ENCODE measurements at places on chromosomes 16 and 17.

DNA sequence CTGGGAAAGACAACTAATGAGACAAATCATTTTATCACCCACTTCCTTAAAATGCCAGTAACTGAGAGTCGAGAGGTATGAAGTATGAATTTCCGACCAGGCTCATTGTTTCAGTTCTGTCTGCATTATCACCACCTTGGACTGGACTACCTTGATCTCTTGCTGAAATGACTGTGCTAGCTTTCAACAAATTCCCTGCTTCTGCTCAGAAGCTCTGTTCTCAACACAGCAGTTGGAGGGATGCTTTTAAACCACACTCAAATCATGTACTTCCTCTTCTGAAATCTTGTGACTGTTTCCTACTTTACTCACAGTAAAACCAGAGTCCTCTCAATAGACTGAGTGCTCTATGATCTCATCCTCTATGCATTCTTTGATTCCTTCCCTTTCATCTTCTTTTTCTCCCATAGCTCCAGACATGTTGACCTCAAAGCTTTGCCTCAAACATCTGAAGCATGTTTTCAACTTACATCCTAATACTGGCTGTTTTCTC is 195.8 kb downstream of the KCNJ2 start:
- no peak for DNase-seq

DNA sequence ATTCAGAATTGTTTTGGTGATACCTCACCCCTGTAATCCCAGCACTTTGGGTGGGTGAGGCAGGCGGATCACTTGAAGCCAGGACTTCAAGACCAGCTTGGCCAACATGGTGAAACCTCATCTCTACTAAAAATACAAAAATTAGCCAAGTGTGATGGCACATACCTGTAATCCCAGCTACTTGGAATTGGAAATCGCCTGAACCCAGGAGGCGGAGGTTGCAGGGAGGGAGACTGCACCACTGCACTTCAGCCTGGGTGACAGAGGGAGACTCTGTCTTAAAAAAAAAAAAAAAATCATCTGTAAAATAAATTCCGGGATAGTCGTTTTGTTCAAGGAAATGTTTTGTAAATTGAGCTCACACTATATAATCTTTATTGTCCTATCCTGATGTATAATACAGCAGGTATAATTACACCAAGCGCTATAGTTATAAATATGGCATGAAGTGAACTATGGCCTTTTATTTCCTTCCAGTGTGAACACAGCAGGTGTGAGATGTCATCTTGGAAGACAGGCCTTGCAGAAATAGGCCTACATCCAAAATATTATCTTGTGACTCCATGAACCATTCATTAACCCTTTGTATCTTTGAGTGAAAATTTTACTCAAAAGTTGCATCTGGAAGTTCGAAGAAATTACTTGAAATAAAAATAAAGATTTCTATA is 25.4 kb downstream of the PLA2G10 start:
- DNase-seq = no peak

GRCh38 chr16:10664720-10665126 is 30.0 kb downstream of the TEKT5 start:
- DNase-seq = no peak

DNA sequence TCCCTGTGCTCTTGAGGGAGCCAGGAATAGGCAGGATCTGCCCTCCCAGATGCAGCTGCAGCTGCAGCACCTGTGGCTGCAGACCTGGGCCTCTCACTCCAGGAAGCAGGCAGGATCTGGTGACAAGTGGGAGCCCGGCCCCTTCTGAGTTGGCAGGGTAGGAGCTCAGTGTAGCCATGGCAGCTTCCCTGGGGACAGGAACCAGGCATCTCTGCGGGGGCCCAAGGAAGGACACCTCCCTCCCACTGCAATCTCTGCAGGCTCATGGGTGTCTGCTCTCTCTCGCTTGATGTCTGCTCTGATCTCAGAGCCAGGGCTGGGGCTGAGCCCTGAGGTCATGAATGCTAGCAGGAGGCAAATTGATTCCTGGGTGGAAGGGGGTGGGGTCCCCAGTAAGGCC is 592.5 kb upstream of the CA10 start:
- DNase-seq = no peak

DNA sequence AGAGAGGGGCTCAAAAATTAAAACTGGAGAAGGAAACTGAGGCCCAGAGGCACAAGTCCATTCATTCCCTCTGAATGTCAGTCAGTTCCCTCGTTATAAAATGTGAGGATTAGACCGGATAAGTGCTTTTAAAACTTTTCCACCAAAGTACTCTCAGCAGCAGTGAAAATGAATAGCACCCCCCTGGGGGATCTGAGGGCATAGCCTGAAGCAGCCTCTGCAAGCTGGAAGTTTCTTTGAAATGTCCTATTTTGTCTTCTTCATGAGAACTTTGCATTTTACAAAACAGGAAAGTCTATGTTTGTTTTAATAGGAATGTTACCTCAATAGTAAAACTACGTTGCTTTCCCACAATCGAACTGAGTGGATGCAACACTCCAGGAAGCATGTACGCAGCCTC is 273.0 kb downstream of the CEP112 start:
- DNase-seq = no peak

DNA sequence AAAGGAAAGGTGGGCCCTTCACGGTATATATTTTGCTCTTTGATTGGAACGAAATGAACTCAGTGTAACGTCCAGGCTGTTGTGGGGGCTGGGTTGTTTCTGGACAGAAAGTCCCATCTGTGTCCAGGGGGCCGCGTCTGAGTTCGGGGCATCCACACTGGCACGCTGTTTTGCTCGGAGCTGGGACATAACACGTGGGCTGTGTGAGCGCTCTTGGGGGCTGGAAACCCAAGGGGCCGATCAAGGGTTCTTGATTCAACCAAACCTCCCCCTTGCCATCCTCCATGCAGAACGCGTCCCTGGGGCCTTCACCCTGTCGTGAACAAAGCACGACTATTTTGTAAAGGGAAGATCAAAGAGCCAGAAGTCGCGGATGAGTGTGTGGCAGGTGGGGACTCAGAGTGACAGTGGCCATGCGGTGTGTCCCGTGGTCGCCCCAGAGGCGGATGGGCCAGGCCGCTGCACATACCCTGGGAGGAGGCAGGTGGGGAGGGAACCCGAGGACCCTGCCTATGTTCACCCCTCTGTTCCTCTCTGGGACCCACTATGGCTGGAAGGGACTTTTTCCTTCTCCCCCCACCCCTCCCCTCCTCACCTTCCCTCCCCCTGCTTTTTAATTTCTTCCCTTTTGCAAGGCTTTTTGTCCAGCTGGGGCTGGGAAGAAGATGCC is 387.2 kb downstream of the SEC14L1 start:
- DNase-seq = no peak

DNA sequence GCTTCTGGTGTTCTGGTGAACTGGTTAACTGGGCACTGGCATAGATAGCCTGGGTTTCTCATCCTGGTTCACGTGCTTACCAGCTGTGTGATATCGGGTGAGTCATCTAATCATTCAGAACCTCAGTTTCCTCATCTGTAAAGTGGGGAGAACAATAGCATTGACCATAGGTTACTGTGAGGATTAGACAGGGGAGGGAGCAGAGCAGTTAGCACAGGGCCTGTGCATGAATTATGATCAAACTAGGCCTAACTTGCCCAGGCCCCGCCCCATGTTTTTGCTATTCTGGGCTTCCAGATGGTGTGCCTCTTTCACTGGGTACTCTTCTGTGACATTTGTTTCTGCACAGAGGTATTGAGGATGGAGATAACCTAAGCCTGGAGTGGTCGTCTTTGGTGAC is 4.6 kb upstream of the KLHL36 start:
- DNase-seq = no peak

DNA sequence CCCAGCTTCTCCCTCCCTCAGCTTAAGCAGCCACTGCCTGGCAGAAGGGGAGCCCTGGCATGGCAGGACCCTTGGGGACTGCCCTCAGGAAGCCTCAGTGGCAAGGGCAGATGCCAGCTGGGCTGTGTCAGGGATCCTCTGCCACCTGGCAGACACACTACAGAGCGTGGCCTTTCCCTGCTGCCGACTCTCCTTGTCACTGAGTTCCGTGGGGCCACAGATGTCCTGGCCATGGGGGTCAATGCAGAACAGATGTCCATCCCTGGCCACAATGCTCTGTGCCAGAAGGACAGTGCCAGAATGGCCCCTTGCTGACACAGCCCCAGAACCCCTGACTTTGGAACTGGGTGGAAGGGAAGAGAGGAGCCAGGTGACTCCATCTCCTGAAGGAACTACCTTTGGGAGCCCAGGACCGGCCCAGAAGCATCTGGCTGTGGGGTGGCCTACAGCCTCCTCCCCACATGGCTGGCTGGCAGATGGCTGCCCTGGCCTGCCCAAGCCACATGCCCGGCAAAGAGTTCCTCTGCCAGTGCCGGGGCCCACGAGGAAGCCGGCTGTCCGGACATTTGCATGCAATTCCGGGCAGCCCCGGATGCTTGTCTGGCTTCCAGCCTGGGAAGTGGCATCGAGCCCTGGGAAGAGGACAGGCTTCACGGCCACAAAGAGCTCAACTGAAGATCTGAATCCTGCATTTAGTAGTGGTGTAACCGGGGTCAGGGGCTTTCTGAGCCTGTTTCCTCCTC is 24.1 kb downstream of the NPTX1 start:
- DNase-seq = no peak

GRCh38 chr17:78381601-78382232 is 3.3 kb downstream of the PGS1 start:
- DNase-seq = no peak

GRCh38 chr17:75601057-75601987 is 13.7 kb downstream of the MYO15B start:
- DNase-seq = no peak

GRCh38 chr17:74011966-74012365 is 191.5 kb upstream of the RPL38 start:
- DNase-seq = peak; percentile 54

DNA sequence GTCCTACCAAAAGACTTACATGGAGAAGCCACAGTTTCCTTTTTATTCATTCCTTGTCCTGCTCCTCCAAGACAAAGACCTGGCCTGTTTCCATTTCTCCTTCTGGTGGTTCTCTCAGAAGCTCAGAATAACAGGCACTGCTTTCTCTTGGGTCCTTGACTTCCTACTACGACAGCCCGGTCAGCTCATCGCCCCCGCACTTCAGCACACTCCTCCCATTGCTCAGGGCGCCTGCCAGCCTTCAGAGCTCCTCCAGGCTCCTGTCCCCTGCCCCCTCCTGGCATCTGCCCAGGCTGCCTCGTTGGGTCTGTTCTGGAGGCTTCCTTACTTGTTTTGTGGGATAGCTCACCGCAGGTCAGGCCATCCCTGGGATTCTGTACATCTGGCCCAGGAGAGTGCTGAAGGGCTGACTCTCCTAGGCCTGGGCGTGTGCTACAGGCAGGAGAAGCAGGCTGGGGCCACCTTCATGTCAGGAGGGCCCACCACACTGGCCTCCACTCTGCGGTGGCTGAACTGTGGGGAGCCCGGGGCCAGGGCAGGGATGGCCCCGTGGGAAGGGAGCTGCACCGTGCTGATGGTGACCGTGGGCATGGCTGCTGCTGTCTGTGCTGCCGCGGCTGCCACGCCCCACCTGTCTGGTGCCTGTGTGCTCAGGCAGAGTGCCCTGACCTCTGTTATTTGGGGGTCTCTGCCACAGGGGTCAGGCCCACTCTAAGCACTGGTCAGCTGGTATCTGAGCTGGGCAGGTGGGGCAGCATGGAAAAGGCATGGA is 17.7 kb downstream of the TCF25 start:
- DNase-seq = no peak

GRCh38 chr16:58126451-58126961 is 2.7 kb downstream of the CFAP20 start:
- DNase-seq = no peak

DNA sequence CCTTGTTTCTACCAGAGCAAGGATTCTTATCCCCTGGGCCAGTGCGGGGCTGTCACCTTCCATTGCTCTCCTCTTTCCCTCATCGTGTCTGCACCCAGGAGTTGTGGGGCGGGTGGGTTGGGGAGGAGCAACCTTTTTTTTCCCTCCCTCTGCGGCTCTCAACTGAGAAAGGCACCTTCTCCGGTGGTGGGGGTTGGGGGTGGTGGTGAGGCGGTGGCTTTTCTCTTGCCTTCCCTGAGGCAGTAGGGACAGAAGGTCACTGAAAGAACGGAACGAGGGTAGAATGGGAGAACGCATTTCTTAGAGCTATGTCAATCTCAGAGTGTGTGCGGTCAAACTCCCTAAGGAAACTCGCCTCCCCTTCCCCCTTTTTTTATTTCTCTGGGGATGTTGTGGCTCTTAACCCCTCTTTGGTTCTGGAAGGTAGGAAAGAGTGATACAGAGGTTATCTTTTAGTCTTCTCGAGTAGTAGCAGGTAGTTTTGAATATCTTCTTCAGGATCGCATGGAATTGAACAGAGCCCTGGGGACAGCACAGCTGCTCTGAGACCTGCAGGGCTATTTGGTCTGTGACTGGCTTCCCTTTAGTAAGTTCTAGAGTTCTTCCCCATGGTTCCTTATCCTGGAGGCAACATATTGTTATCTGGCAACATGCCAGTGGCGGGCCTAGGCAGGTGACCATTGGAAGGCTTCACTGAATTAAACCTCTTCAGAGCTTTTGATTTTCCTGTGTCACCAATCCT is 994 bp downstream of the CLTC start:
- no peak for DNase-seq

DNA sequence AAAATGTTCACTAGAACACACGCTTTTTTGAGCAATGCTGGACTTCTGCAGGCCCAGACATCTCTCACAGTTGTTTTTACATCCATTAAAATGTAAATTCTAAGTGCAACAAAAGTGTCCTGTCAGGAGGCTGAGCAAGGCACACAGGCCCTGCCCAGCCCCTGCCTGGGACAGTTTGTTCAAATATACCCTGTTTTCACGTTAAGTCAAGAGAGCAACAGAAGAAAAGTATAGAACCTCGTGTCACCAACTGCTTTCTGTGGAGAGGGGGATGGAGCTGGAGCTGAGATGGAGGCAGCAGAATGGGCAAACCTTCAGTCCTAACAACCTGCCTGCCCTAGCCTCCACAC is 4.3 kb upstream of the HOXB2 start:
- no peak for DNase-seq

GRCh38 chr17:37158290-37158689 is 209.5 kb downstream of the AATF start:
- no peak for DNase-seq

DNA sequence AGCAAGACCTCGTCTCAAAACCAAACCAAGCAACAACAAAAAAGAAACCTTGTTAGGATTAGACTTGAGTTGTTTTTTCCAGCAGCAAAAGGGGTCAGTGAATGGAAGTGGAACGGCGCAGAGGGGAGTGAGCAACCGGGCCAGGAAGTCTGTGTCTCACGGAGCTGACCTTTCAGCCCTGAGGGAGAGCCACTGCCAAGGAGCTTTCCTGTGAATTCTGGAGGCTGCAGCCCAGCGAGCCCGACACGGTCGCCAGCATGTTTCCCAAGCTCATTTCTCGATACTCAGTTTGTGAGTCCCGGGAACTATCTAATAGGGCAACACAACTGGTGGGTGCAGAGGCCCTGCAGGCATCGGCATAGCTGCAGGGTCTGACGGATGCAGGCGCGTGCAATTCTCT is 19.6 kb downstream of the TELO2 start:
- DNase-seq = no peak

DNA sequence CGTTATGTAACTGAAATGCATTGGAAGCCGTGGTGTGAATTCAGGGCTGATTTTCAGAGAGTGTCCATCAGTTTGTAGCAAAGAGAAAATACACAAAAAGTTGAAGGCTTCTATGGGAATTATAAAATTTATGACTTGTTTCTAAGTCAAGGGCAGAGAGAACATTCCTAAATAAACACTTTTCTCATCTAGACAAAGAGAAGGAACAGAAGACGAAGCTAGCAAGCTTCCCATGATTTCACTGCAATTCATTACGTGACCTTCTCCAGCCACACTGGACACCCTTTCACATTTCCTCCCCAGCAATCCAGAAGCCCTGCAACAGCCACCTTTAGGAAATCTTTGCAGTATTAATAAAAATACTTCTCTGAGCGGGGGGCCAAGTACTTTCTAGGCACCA is 67.8 kb downstream of the TMEM100 start:
- DNase-seq = no peak

- DNase-seq = no peak
Observed at GRCh38 chr16:86881118-86881510, 302.8 kb downstream of the FOXL1 start.

Data from NCI-H2081 treated with DMSO at 0.1 percent for 48 hours (cell line).